ENCODE measurements at places on chromosomes 2 and 18.
A peak's percentile ranks its signal among the peaks of the same experiment; 100 is the strongest.

DNA sequence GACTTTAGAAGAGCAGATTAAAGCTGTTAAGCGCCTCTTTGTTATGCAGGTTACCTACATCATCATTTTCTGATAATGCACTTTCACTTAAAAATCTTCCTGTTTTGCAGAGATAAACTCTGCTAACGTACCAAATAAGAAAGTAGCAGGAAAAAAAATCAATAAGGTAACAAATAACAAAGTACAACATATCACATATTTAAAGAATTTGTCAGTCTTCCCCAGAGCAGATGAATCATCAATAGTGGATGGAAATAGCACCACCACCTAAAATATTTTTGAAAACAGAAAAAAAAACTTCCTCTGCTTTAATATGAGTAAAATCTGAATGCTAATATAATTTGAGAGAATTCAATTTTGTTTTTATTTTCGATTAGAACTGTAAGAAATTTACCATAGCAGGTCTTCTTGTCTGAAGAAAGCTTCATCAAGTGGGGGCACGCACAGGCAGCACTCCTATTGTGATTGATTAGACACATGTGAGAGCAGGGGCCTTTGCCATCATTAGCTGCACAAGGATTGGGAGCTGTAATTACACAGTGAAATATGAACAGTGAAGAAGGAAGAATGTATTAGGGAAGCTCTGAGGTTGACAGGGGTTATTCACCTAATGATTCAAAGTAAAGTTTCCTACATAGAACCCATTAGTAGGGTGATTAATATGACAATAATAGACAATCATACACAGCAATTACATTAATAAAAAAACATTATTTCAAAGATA is 1279.4 kb downstream of the LRP1B start:
- DNase-seq: no peak

GRCh38 chr2:217286833-217287232 is 427.0 kb upstream of the TNP1 start:
- DNase-seq: no peak

- no peak for DNase-seq
Observed at GRCh38 chr2:228118940-228119339, 62.5 kb downstream of the SPHKAP start.

DNA sequence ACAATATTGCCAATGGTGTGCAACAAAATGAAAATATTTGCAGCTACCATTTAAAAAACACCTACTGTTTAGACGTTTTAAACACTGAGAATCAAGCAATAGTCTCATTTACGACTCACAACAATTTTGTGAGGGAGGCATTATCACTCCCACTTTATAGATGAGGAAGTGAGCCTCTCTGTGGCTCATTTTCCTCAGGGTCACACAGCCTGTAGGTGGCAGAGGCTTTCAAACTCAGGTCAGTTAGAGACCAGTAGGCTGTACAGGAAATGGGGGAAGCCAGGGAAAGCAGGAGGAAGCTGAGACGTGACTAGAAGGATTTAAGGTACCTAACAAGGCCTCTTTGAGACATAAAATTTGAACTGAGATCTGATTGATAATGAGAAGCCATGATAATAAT is 95.0 kb upstream of the ZNF521 start:
- no peak for DNase-seq

GRCh38 chr2:180240774-180241173 is 233.7 kb upstream of the CWC22 start:
- no peak for DNase-seq

DNA sequence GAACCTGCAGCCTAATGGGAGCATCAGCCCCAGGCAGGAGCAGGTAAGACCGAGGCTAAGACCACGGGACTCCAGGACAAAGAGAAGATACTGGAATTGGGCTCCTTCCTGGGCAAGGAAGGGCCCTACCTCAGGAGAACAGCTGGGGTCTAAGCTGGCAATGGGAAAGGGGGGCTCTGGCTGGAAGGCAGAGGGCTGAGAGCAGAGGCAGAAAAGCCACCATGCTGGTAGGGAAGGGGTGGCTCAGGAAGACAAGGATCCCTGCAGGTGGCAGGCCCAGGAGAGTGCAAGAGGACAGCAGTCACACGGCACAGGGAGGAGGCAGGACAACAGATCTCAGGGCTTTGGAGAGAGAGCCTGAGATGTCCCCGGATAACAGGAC is 203.5 kb downstream of the NDUFA10 start:
- DNase-seq: no peak

GRCh38 chr2:226487573-226487972 is 312.0 kb downstream of the IRS1 start:
- DNase-seq: no peak

DNA sequence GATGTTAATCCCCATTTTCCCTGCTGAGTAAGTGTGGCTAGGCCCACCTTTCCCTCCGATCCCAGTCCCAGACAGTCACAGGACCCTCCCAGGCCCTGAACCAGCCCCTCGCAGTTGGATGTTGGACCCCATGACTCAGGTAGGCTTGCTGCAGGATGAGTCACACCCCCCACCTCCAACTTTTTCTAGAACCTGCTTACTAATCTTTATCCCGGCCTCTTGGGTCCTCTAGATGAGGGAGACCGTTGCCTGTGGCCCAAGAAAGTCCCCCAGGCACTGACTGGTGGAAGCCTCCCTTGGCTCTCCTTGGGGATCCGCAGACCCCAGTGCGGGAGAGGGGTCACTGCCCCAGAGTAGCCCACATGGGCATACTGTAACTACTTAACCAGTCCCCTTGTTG is 98.5 kb downstream of the SMAD7 start:
- no peak for DNase-seq

DNA sequence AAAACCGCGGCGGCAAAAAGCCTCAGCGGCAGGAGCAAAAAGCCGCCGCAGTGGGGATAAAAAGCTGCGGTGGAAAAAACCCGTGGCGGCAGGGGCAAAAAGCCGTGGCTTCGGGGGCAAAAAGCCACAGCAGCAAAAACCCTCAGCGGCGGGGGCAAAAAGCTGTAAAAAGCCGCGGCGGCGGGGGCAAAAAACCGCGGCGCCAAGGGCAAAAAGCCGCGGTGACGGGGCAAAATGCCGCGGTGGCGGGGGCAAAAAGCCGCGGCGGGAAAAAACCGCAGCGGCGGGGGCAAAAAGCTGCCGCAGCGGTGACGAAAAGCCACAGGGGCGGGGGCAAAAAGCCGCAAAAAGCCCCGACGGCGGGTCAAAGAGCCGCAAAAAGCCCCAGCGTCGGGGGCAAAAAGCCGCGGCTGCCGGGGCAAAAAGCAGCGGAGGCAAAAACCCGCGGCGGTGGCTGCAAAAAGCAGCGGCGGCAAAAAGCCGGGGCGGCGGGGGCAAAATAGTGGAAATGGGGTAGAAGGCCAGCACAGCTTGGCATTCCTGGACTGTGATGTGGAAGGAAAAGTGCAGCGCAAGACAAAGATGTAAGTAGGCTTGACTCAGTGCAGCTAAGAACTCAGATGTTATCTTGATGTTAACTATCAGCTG is 151.8 kb downstream of the ANKRD30BL start:
- no peak for DNase-seq

- DNase-seq: no peak
Observed at GRCh38 chr18:490024-490366, 10.5 kb downstream of the COLEC12 start.

DNA sequence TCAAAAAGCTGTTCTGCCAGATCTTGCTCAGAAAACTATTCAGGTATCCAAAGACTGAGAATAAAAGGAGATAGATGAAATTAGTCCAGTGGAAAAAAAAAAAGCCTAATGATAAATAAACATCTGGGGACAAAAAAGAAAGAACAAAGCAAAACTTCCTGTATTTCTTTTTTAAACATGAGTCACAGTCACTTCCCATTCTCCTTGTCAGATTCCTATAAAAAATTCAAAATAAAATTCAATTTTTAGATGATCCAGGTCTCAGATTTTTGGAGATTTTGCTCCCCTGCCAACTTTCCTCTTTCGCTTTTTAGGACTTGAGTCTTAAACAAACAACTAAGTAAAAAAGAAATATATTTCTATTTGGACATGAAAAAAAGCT is 127.4 kb downstream of the MEIS1 start:
- DNase-seq: no peak

GRCh38 chr2:220076734-220077133 is 449.3 kb downstream of the SLC4A3 start:
- DNase-seq: no peak

GRCh38 chr2:57899898-57900297 is 146.7 kb upstream of the VRK2 start:
- DNase-seq: no peak

DNA sequence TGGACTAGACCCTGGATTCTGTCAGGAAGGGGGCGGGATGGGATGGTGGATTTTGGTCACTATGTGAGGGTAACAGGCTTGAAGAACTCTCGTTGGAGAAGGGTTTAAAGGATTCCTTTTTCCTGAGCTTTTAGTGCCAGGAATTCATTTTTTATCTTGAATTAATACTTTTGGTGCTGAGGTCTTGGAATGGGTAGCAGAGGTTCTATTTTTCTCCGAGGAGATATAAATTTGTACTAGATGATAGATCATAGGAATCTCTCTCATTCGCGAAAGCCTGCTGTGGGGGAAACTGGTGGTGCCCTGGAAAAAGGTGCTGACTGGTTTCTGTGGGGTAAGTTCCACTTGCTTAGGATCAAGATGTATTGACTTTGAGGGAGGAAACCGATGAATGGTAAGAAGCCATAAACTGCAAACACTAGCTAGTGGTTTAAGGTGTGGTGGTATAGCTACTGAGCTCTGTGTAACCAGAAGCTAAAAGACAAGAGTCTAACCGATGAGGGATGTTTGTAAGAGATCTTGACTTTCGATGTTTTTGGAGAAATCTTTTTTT is 706 bp downstream of the AGPS start:
- no peak for DNase-seq

GRCh38 chr2:37630301-37630700 is 41.1 kb downstream of the CDC42EP3 start:
- no peak for DNase-seq

GRCh38 chr2:174694196-174694878 is 69.9 kb downstream of the CHRNA1 start:
- no peak for DNase-seq

- no peak for DNase-seq
Observed at GRCh38 chr18:57798713-57799373, 4.3 kb downstream of the ATP8B1 start.

DNA sequence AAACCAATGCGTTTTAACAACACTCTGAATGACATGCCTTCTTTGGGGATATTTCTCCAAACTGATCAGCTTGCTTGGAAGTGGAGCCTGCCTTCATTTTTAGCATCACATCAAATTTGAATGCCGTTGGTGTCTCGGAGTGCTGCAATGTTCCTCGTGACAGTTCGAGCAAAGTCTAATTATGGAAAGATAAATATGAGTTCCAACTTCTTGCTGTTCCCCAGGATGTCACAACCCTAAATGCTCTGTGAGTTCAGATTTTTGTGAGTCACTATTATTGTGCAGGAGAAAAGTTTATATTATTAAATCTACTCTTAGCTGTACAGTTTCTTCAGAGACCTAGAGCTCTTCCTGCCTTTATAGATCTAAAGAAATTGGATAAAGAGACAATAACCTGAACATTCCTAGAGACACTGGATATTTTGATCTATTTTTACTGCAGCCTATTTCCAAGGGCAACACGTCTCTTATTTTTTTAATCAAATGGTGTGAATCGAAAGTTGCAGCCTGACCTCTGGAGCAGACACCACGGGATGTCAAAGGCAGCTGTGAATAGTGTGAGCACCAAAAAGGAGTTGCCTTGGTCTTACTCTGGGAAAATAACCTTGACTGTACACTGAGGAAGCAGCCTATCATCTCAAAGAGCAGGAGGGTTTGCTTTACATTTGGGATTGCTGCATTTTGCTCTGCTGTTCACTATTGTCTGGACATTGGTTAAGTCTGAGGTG is 330.1 kb downstream of the TDRD15 start:
- no peak for DNase-seq

GRCh38 chr2:226904592-226904991 is 68.7 kb downstream of the RHBDD1 start:
- DNase-seq: no peak

- no peak for DNase-seq
Observed at GRCh38 chr2:126849054-126849453, 49.6 kb upstream of the TEX51 start.

- DNase-seq: peak; percentile 42
Observed at GRCh38 chr2:113282747-113283533, 4.2 kb upstream of the PAX8 start.

DNA sequence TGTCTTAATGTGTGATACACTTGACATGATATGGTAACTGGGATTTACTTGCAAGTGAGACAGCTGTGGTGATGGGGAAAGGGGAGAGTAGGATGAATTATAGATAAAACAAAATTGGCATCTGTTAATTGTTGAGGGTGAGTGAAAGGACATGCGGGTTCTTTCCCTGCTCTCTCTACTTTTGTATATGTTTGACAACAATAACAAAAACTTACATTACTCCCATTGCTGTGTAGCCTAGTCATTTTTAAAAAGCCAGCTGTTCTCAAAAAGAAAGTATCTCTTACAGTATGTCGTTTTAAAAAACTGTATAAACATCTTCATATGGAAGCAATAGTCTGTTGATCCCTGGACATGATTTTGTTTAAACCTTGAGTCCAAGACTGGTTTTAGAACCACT is 117.6 kb downstream of the MYO1B start:
- no peak for DNase-seq

- DNase-seq: no peak
Observed at GRCh38 chr2:71778936-71779773, 325.8 kb downstream of the DYSF start.

- DNase-seq: no peak
Observed at GRCh38 chr2:215537611-215538010, 101.7 kb upstream of the FN1 start.

DNA sequence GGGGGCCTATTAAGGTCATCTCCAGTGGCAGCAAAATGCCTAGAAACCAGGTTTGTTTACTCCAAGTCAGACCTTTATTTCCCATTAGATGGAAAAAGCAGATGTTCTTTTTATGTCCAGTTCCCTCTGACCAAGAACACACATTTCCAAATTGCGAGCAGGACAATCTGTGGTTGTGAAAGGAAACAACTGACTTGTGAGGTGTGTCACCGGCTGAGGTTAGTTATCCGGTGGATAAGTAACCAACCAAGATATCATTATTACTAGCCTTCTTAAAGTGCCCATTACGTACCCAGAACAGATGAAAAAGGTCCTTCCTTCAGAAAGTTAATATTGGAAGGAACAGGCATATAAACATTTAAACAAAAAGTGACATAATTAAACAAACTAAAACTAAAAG is 112.9 kb downstream of the THADA start:
- DNase-seq: no peak

DNA sequence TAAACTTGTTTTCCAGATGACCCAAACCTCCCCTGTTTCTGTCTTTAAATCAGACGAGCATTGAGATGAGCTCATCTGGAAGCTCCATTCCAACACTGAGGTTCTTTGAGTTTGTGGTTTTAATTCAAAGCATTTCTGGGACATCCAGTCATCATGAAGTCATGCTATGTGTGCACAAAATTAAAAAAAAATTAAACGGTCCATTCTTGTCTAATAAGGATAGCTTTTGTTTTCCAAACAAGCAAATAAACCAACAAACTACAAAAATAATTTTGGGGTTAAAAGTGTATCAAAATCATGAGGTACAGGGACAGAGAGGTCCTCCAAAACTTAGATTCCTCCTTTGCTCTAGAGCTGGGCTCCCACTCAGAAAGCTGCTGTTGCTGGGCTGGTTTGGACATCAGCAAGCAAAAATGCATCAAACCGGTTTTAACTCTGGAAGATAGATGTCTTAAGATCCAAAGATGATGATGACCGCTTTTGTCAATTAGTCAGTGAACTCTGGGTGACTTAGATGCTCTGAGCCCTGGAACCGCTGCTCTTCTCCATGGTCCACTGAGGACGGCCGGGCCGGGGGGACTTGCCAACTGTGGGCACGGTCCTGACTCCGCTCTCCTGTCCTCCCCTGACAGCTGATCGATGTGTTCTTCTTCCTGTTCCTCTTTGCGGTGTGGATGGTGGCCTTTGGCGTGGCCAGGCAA is 65.4 kb downstream of the TRPM8 start:
- no peak for DNase-seq

GRCh38 chr18:47050468-47050867 is 15.0 kb upstream of the ELOA2 start:
- no peak for DNase-seq

All from amygdala (tissue), 56 donors.